Mesothelial cell of epicardium (in vitro differentiated cells): ENCODE measurements at places on chromosomes 7 and 10.

DNA sequence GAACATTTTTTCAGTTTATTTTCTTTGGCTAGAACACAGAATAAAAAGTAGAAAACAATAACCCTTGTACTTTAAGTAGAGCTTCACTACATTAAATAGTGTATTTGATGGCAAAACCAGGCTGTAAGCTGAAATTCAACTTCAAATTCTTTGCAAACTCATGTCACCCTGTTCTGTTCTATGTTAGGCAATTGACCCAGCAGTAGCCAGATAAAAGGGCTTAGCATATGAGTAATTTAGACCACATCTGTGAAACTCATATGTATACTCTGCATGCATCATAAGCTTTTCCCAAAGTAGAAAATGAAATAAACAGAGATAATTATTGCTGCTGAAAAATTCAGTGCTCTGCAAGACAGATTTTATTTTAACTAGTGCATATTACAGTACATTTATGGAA lies 150.2 kb downstream of the GNAI1 start:
- DNase-seq: no peak

DNA sequence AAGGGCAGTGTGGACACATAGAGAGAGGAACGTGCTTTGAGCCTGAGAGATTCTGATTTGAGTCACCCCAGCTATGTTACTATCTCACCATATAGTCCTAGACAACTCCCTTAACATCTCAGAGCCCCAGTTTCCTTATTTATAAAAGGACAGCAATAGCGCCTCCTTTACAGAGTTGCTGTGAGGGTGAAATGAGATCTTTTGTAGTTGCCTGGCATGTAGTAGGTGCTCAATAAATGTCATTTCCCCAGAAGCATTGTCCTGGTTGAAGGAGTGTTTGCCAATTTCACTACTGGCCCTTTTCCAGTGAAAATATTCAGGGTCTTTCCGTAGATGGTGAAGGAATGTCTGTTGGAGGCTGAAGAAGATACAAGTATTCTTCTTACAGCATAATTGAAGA lies 51.3 kb upstream of the FAM180A start:
- no peak for DNase-seq

- DNase-seq: no peak
Observed at GRCh38 chr7:139494835-139495579, 11.5 kb upstream of the KLRG2 start.

- DNase-seq: no peak
Observed at GRCh38 chr10:35498693-35499092, 106.4 kb upstream of the GJD4 start.

GRCh38 chr10:129704225-129704624 lies 237.2 kb downstream of the MGMT start:
- DNase-seq: no peak

GRCh38 chr7:146661435-146661834 lies 544.8 kb downstream of the CNTNAP2 start:
- DNase-seq: no peak

DNA sequence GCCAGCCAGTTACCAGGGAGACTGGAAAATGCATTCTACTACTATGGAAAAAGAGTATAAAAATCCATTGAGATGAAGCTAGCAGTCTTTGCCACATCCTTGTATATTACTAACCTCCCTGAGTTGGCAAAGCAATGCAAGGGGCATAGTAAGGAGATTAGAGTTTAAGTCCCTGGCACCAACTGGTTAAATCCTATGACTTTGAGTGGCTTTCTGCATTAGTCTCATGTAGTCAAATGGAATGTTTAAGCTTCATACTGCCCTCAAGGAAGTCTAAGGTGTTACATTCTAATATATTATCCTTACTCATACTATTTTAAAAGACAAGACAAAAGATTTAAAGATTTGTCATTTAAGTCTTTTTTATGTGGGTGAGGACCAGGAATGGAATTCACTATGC lies 110.1 kb downstream of the INHBA start:
- no peak for DNase-seq

- no peak for DNase-seq
Observed at GRCh38 chr10:14588084-14588937, 186.4 kb downstream of the FAM107B start.
